ENCODE measurements at places on chromosomes 12 and 14.

DNA sequence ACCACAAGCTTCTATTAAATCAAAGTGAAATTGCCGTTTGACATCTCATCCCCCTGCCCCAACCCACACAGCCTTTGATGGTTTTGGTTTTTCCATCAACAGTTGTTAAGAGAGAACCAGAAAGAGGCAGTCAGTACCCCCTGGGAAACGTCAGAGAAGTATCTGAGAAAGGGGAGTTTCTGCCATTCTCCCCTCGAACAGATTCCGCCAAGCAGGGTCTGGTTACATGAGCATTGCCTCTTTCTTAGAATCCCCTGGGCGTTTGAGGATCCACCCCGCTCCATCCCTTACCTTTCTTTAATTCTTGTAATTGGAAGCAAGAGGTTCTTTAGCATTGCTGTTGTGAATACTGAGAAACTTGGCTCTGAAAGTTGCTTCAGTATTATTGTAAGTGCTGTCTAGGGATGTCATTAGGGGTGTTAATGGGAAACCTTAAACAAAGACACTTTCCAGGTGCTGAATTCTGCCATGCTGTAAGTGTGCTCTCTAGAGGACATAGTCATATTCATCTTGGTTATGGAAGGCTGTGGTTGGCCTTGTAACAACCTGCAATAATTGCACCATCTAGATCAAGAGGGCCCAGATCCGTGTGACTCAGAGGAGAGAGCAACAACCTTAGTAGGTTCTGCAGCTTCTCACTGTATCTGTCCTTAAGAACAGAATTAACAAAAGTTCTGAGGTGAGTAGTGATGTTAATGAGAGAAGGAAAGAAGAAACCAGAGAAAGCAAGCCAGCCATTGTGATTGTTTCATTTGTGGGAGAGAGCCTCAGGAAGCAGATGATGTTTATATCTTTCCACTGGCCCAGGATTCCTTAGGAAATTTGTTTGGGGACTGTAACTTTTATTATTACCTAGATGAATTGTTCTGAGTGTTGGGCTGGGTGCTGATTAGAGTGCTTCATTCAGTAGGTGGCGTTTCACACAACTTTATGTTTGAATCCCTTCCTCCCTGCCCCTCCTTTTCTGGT, 9.0 kb downstream of the TMBIM6 start:
- peak; percentile 56 for DNase-seq

DNA sequence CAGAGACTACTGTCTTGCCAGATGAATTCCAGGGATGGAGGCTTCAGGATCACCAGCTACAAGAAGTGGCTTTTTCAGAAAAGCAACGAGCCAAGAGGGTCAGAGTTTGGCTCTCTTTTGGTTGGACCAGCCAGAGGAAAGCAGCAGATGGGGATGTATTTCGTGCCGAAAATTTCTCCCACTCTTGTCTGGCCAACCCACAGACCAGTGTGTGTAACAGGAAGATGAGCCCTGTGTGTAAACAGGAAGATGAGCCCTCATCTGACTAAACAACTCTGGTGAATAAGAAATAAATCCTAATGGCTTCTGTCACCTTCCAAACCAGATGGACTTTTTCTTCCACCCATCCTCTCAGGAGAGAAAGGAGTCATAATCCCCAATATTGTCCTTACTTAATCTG, 13.1 kb downstream of the GPR68 start:
- no peak for DNase-seq

GRCh38 chr12:90274407-90274806, 565.8 kb upstream of the ATP2B1 start:
- no peak for DNase-seq

GRCh38 chr12:56103823-56104108, 593 bp upstream of the PA2G4 start:
- no peak for DNase-seq

GRCh38 chr12:76830436-76830835, 48.4 kb downstream of the CSRP2 start:
- no peak for DNase-seq

DNA sequence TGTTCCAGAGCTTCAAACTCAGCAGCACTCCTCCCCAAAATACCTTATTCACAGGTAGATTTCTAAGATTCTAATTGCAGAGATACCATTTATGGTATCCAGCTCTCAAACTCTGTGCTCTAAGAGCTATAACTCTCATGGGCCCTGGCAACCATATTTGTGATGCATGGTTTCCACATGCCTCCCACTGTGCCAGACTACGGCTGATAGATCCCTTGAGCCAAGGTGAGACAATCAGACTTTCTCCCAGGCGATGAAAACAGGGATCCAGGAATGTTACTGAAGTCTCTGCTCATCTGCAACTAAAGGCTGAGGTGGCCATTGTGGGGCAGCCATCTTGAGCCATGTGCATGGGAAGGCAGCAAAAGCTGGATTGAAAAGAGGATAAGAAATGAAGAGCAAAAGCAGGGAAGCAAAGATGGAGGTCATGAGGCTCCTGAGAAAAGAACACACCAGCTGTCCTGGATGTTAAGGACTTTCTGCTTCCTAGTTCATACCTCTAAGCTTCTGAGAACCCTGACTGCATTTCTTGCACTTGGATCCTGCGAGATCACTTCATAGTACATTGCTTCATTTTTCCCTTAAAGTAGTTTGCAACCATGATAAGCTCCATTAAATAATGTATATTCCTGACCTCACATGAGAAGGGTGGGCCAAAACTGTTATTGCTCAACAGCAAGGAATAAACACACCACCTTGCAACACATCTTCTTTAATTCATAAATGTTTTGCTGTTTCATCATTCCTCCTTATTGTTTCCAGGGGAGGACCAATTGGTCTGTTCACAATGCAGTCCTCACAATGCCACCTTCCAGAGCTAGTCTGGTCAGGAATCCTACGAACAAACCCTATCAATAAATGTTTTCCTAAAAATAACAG, 5.4 kb downstream of the EGLN3 start:
- no peak for DNase-seq

GRCh38 chr14:62736048-62737043, 308.9 kb downstream of the KCNH5 start:
- DNase-seq, result no peak

GRCh38 chr12:64790166-64790565, 31.0 kb upstream of the GNS start:
- no peak for DNase-seq

DNA sequence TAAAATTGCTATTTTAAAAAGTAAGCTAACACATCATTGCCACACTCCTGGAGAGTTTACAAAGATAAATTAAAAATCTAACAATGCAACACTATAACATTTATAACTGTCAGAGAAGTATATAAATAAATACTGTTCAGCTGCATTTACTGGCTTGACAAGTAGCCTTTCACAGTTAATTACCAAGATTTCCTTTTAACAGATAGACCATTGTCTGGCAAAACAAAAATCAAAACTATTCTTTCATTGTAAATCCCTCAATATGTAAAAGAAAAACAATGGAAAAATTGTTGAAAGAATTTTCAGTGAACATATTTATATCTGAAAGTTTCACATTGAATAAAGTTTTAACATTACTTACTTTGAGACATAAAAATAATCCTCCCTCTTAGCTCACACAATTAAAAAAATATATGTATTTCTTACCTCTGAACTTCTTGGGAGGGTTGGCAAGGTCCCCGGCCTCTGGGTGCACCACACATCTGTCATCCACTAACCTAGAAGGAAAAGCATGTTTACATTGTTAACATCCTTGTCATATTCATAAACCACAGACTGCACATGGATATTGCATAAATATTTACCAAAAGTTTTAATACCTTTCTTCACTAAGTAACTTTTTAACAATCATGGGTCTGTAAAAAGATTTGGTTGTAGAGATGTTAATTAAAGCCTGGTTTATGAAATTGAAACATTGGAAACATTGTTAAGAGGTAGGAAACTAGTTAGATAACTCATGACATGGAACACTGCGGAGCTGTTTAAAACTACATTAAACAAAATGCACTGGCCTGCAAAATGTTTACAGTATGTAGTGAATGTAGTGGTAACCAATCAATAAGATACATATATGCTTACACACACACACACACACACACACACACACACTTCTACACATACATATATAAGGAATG, 43.0 kb downstream of the ITPR2 start:
- no peak for DNase-seq

DNA sequence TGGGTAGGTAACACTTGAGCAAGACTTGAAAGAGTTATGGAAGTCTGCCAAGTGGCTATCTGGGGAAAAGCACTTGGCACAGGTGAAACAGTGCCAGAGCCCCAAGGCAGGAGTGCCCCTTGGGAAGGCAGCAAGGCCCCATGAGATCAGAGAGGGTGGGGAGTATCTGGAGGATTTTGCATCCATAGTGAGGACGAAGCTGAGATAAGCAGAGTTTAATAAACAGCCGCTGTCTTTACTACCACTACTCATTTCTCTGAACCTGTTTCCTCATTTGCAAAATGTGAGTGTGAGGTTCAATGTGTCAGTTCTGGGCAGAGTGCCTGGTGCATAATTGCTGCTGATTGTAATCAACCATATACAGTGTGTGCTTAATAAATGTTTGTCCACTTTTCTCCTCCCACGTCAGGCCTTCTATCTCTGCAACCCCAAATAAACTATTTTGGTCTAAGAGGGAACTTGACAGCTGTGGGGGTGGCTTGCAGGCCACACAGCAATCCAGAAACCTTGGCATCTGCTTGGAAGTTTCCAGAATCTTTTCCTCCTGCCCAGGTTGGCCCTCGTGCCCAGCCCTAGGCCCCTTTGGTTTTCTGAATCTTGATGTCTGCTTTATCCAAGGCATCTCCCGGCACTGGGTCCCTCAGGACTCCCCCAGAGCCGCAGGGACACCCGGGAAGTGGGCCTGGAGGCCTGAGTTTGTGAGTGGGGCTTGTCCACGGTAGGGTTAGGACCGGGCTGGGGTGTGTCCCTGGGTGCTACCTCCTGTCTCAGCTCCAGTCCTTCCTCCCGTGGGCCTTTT, 4.5 kb downstream of the ABCB9 start:
- DNase-seq, result no peak

GRCh38 chr14:23910101-23910875, 43.3 kb upstream of the DHRS4 start:
- DNase-seq, result peak; percentile 6

DNA sequence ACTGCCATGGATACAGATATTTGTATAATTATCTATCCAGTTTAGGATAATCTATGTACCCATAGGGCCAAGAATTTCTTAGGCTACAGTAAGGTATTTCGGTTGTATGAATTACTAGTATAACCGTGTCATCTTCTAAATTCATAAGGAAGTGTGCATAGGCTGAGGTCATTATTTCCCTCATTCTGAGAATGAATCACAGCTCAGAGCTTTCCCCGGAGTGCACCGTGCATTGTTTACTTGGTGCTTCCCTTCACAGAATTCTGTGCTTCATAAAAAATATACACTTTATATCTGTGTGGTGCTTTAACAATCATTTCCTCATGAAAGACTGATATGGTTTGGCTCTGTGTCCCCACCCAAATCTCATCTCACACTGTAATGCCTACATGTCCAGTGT, 514.1 kb downstream of the ETNK1 start:
- no peak for DNase-seq

- no peak for DNase-seq
Measured at GRCh38 chr14:87343652-87344051, 649.3 kb downstream of the GALC start.

GRCh38 chr14:53999061-53999488, 42.5 kb upstream of the BMP4 start:
- no peak for DNase-seq

GRCh38 chr14:53896726-53897125, 59.9 kb downstream of the BMP4 start:
- no peak for DNase-seq

DNA sequence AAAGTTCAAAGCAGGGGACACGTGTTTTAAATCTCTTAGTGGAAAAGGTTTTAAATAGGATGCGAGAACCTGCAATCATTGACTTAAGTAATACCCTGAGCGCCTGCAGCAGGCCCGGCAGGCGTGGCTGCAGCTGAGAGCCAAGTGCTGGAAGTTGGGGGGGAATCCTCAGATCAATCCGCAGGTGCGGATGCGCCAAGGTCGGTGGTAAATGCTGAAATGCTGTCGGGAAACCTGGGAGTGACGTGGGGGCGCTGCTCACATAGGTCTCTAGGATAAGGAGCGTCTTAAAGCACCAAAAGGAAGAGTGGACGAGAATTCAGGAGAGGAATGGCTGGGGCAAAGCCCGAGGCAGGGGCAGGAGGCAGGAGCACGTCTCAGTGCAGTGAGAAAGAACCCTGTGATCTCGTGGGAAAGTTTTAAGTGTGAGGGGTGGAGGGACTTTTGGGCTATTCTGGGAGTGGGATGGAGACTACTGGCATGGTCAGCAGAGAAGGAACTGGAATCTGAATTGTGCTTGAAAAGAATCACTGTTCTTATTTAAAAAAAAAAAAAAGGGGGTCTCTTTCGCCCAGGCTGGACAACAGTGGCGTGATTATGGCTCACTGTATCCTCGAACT, 883 bp upstream of the CDCA4 start:
- DNase-seq, result peak; percentile 19

GRCh38 chr14:83885837-83886293, 1644.1 kb upstream of the FLRT2 start:
- no peak for DNase-seq

GRCh38 chr14:103518422-103519042, 4.1 kb downstream of the CKB start:
- peak; percentile 55 for DNase-seq

DNA sequence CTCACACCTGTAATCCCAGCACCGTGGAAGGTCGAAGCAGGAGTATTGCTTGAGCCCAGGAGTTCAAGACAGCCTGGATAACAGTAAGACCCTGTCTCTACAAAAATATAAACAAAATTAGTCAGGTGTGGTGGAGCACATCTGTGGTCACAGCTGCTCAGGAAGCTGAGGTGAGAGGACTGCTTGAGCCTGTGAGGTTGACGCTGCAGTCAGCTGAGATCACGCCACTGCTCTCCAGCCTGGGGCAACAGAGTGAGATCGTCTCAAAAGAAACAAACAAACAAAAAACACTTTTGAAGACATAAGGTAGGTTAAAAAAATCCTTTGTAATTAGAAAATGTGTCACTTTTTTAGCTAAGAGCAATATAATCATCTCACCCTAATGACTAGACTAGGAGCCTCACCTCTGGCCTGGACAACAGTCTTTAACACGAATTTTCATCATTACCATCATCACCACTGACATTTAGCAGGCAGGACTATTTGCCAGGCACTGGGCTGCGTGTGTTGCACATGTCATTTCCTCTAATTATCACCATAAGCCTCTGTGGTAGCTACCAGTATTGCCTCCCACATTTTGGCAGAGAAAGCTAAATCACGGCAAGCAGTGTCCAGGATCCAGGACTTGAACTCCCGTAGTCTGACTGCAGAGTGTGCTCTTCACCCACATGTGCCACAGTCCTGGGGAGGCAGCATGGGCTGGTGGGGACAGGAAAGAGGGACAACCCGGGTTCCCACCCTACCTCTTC, 4.6 kb upstream of the SYCP3 start:
- DNase-seq, result no peak

- no peak for DNase-seq
Measured at GRCh38 chr12:31474751-31475150, 116.2 kb downstream of the DENND5B start.
